Liver (tissue), 10 donors: ENCODE measurements at places on chromosomes 2 and 18. TPM values are rescaled to one million over a fixed set of nuclear protein-coding genes. Genes with fewer than 3 reads are reported as not detected.
A peak's percentile ranks its signal among the peaks of the same experiment; 100 is the strongest.

DNA sequence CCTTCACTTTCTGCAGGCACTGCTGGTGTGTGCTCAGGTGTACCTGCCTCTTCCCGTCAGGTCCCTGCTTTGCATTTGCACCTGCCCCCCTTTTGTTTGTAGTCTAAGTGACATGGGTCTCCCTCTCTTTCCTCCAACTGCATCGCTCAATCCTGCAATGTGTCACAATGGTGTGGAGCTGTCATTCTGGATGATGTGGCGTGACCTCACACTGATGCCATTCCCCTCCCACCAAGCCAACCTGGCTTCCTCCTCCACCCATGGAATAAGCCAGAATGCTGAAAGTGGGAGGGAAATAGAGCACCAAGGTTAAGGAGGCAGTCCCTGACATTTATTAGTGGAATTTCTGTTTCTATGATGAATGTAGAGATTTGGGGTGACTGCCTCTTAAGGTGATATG, 156.7 kb downstream of the ZBTB7C start:
- no peak for DNase-seq

DNA sequence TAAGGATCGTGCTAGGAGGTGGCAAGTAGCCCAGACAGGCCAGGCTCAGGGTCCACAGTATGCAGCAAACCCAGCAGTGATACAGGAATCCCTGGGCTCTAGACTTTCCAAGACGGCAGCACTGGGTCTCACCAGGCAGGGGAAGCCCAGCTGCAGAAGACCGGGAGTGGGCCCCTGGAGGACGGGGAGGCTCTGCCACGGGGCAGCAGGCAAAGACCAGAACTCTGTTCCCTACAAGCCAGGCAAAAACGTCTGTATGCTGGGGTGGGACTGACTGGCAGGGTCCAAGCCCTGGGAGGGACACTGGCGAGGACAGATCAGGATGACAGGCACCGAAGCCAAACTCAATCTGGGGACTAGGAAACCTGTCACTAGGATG, 98.9 kb upstream of the SEC11C start:
- no peak for DNase-seq

DNA sequence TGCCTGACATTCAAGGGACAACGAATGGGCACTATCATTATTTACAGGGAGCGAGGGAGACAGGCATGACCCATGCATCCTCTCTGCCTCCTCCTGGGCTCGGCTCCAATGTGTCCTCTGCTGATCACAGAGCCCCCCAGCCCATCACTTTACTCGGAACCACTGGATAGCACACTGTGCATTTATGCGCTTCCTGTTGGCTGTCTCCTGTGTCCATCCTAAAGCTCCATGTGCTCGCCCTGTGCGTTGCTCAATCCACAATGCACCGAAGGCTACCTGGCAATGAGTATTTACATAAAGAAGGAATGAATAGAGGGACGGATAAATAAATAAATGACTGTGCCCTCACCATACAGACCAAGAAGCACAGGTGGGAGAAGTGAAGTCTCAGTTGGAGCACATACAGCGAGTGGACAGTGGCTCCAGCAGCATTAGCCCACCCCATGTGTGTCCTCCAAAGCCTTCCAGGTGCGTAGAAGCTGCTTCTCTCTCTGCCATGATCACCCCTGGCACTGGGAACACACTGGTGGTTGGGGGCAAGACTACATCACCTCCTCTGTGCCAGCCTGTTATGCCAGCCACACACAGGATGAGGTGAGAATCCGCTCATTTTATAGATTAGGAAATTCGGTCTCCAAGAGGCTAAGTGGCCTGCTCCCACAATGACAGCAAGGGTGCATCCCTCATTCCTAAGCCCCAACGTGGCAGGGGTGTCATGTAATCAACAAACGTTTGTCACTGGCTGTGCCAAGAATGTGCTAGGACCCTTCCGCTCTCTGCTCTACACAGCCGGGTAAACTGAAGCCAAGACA, 2.3 kb upstream of the GDF7 start:
- no peak for DNase-seq

DNA sequence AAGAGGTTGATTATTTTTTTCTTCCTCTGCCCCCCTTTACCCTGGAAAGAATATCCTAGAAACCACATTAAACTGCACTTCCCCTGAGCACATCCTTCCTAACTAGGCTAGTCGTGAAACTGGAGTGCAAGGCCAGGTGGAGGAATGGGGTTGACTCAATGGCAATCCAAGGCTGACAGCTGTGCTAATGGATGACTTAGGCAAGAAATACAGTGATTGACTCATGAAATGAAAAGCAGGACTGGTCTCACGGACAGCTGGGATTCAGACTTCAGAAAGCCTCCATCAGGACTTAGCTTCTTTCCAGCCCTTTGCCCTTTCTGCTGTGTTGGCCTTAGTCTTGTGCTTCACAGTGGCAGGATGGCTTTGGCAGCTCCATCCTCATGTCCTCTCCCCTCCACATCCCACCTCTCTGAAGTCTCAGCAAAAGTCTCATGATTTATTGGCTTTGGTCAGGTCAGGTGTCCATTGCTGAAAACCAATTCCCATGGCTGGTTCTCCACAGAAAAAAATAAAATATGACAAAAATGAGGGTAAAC, 33.8 kb downstream of the INSIG2 start:
- no peak for DNase-seq

- DNase-seq: no peak
These were observed 28.6 kb upstream of the CTAGE1 start for GRCh38 chr18:22446325-22446724.

GRCh38 chr18:41942254-41942653, 12.8 kb upstream of the PIK3C3 start:
- DNase-seq: no peak

DNA sequence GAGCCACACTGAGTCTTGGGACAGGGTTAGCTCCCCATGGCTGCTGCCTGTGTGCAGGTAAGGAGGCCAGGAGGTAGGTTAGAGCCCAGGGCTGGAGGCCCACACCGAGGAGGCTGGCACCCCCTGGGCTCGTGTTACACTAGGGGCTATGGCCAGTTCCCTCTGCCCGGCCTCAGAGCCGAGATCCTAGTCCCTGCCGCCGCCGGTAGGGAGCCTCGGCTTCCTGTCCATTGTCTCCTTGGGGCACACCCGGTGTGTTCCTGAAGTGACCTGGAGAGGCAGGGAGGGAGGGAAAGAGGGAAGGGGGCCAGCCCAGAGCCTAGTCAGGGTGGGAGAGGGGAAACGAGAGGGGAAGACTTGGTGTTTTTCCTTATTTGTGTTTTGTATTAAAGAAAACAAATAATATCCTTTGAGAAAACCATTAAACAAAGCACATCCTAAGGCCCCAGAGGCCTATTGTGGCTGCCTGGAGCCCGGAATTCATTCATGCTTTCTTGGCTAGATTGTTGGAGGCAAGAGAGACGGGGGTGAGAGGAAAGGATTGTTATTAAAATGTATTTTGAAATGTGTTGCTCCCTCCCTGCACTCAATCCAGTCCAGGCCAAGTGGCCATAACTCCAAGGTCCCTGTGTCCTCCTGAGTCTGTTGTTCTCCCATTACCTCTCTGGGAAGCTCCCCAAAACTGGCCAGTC, 170.7 kb downstream of the CTIF start:
- no peak for DNase-seq

GRCh38 chr2:88165332-88166003, 4.7 kb upstream of the THNSL2 start:
- DNase-seq: no peak

DNA sequence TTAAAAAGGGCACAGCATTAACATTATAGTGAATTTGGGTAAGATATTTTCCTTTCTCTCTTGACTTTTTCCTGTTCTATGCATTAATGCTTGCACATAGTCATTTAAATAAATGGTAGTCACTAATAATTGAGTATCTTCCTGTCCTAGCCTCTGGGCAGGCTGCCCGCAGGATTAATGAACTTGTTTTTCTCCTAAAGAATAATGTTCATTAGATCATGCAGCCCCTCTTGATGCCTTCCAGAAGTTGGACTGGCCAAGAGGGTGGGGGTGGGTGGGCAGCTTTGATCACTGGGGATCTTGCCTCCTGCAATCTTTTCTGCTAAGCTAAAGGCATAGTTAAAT, 514.5 kb upstream of the CDH2 start:
- no peak for DNase-seq

- no peak for DNase-seq
These were observed 90.6 kb upstream of the LPIN2 start for GRCh38 chr18:3103576-3103975.

GRCh38 chr2:28751252-28751955, at the start of gene PPP1CB:
Gene PPP1CB, plus strand, starts transcription at chr2:28751830. Its CDS starts 295 bp downstream, at chr2:28752125.
- DNase-seq: peak; percentile 92

GRCh38 chr2:174599310-174599921, 1.8 kb upstream of the WIPF1 start:
- DNase-seq: no peak

DNA sequence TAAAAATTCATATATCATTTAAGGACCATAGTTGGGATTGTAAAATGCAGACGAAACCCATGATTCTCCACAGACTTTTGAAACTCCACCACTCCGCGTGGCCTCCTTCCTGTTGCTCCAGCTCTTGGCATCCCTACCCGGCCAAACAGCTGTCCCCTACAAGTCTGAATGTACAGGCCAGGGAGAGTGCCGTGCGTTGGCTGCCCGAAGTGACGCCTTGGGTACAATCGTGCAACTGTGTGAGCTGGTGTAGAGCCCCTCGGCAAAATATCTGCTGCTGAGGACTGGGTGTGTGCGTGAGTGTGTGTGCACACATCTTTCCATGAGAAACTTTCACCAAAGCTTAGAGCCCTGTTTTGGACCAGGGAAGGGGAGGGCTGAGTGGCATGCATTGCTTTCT, 43.8 kb upstream of the ZNF516 start:
- no peak for DNase-seq

DNA sequence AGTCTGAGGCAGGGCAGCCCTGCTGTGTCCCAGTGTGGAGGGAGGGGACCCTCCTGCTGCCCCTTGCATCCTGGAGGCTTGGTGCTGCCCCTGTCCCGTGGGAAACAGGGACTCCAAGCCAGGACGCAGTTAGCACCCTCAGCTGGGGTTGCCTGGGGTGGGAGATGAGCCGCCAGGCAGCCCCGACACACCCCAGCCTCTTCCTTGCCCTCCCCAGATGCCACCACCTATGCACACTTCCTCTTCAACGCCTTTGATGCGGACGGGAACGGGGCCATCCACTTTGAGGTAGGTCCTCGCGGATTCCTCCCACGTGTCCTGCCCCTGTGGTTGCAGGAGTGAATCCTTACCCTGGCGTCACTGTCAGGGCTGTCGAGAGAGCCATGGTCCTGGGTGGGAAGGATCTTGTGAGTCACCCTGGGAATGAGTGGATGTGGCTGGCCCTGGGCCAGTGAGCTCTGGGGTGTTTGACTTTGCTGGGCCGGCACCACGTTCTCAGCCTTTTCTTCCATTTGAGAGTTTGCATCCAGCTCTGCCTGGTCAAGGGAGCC, 27.5 kb upstream of the FAHD2A start:
- no peak for DNase-seq

DNA sequence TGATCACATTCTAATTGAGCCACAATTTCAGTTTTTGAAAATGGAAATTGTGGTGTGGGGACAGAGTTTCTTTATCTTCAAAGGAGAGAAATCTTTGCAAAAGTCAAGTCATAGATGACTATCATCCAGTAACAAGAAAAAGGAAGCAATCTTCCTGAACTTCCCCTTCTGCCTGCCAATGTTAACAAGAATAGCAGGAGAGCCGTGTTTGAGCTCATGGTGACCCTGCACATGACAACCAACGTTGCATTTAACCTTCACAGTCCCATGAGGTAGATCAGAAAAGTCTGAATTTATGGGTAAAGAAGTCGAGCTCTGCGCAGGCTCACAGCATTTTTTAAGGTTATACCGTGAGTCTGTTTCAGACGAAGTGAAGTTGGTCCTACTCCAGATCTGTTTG, 454.9 kb downstream of the LPIN1 start:
- no peak for DNase-seq

- no peak for DNase-seq
These were observed 300.0 kb upstream of the HDAC4 start for GRCh38 chr2:239700686-239701345.

GRCh38 chr18:32801228-32801627, 28.4 kb upstream of the KLHL14 start:
- no peak for DNase-seq

DNA sequence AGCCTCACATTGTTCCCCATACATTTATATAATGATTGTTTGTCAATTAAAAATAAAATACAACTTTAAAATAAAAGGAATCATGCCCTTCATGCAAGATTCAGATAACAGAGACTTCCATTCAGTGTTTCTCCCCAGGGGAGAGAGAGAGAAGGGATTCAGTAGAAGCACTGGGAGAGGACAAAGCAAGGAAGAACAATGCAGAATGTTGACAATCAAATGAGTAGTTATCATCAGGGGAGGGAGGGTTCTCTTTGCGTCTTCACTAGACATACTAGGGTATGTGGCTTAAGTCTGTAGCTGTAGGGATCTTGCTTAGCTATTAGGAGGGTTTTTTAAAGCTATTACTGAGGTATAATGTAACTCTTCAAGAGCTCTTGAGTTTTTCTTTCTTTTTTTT, 30.7 kb downstream of the FSHR start:
- DNase-seq: no peak

GRCh38 chr2:36976065-36976464, 9.7 kb upstream of the STRN start:
- DNase-seq: no peak

DNA sequence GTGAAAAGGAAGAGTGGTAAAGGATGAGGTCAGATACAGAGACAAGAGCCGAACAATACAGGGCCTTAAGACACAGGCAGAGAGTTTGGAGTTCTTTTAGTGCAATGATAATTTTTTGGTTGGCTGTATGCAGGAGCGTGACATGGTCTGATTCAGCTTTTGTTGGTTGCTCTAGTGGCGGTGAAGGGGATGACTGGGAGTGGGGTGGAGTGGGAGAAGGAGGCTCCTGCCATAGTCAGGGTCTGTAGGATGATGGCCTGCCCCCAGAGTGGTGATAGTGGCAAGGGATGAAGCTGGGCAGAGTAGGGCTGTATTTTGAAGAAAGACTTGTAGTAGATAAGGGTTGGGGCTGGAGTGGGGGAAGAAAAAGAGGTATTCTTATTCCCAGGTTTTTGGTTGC, 306.6 kb upstream of the VWC2L start:
- no peak for DNase-seq

DNA sequence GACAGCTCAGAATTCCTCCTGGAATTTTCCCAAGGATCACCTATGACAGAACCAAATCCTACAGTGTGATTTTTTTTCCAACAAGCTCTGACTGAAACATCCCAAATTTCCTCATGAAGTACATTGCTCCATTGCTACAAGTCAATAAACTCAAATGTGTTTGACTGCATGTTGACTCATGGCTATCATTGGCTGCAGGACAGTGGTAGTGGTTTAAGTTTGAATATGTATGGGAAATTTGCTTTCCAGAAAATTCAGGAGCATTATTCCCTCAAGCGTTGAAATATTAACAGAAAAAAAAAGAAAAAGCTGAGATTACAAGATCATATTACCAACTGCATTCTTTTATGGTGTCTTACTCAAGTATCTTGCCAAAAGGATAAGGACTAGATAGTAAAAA, 402.8 kb upstream of the DSEL start:
- no peak for DNase-seq

DNA sequence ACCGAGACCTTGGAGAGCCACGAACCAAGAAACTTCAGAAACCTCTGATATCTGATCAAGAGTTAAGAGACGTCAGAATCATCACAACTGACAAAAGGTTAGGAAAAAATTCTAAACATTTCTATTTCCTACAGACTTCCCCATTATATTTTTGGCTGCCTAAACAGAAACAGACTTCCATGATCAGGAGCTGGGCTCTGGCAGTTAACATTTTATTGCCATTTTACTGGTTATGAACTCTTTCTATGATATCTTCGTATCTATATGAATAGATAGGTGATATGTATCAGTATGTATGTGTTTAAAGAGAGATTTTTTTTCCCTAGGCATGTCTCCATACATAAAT, 31.1 kb upstream of the PPP1R1C start:
- DNase-seq: no peak

Gene FAM161A
- 0.98 TPM for total RNA-seq

Gene KCNIP3
- total RNA-seq: 0.59 TPM

Gene AQP12B
- total RNA-seq: not detected

Gene IL1RL1
- 6.2 TPM for total RNA-seq
